Lung (tissue), 17 donors: ENCODE measurements at places on chromosomes 7 and 10. TPM values are rescaled to one million over a fixed set of nuclear protein-coding genes. Genes with fewer than 3 reads are reported as not detected.

The UTF1 gene
- not detected for total RNA-seq

The ASB10 gene
- not detected for total RNA-seq

The TBX20 gene
- 0.11 TPM for total RNA-seq

The MASTL gene
- total RNA-seq, result 7.6 TPM

The PRLHR gene
- total RNA-seq, result not detected

The KIAA1217 gene
- total RNA-seq, result 58.6 TPM

GRCh38 chr10:24468281-24468751 is 255.4 kb downstream of the ARHGAP21 start:
- H3K4me3 ChIP-seq, result no peak overlapping the region
- peaks cover 3% of the 10 kb centered on the region for H3K36me3 ChIP-seq
- peak; percentile 4 for DNase-seq
- no peaks in the 10 kb centered on the region for H3K27me3 ChIP-seq

GRCh38 chr10:78330884-78331283 is 297.2 kb downstream of the RPS24 start:
- no peak for DNase-seq
- no peak overlapping the region for H3K27ac ChIP-seq
- H3K4me1 ChIP-seq, result no peaks in the 10 kb centered on the region
- H3K27me3 ChIP-seq, result no peaks in the 10 kb centered on the region
- no peaks in the 10 kb centered on the region for H3K36me3 ChIP-seq
- no peak overlapping the region for H3K4me3 ChIP-seq

GRCh38 chr7:134729895-134730294 is 49.5 kb upstream of the CALD1 start:
- H3K4me3 ChIP-seq, result no peak overlapping the region
- no peak overlapping the region for H3K27ac ChIP-seq
- H3K36me3 ChIP-seq, result no peaks in the 10 kb centered on the region
- peak; percentile 33 for DNase-seq

GRCh38 chr10:70432101-70432500 is 9.4 kb downstream of the NODAL start:
- H3K4me1 ChIP-seq, result peaks cover 23% of the 10 kb centered on the region
- no peak overlapping the region for H3K4me3 ChIP-seq
- H3K36me3 ChIP-seq, result peaks cover 17% of the 10 kb centered on the region
- DNase-seq, result no peak
- peak overlapping the region; percentile 23 for H3K27ac ChIP-seq
- H3K27me3 ChIP-seq, result no peaks in the 10 kb centered on the region
